ENCODE measurements at places on chromosomes 12 and 14. TPM values are rescaled to one million over a fixed set of nuclear protein-coding genes. Genes with fewer than 3 reads are reported as not detected.

DNA sequence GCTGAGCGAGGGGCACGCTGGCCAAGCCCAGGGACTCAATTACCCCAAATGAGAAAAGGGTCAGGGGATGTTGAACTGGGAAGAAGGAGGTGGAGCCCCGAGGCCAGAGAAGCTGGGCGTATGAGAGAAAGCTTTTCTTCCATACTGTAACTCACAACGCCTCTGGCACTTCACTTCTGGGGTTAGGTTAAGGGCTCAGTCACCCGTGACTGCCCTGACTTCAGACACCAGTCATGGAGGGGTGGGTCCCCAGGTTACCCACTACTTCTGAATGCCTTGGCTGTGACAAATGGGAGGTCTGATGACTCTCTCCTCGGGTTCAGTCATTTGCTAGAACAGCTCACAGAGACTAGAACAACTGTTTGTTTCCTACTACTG lies 5.5 kb upstream of the GPR132 start:
- DNase-seq: no peak
- peaks cover 11% of the 10 kb centered on the region for H3K4me1 ChIP-seq
- no peak overlapping the region for H3K4me3 ChIP-seq
- H3K27me3 ChIP-seq: no peaks in the 10 kb centered on the region
- H3K36me3 ChIP-seq: no peaks in the 10 kb centered on the region

DNA sequence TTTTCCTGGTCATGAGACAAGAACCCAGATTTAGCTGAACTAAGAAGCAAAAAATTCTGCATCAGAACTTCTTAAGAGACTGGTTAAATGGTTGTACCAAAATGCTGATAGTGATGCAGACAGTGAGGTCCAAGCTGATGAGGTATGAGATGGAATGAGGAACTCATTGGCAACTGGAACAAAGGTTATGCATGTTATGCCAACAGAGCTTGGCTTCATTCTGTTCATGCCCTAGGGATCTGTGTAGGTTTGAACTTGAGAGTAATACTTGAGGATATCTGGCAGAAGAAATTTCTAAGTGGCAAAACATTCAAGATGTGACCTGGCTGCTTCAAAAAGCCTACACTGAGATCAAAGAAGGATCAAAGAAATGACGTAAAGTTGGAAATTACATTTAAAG lies 398.0 kb downstream of the FSCB start:
- H3K4me3 ChIP-seq: no peak overlapping the region
- H3K4me1 ChIP-seq: no peaks in the 10 kb centered on the region
- H3K27me3 ChIP-seq: no peaks in the 10 kb centered on the region
- DNase-seq: no peak
- H3K36me3 ChIP-seq: no peaks in the 10 kb centered on the region
- H3K27ac ChIP-seq: no peak overlapping the region

Gene HSPA2
- 16.5 TPM for total RNA-seq

DNA sequence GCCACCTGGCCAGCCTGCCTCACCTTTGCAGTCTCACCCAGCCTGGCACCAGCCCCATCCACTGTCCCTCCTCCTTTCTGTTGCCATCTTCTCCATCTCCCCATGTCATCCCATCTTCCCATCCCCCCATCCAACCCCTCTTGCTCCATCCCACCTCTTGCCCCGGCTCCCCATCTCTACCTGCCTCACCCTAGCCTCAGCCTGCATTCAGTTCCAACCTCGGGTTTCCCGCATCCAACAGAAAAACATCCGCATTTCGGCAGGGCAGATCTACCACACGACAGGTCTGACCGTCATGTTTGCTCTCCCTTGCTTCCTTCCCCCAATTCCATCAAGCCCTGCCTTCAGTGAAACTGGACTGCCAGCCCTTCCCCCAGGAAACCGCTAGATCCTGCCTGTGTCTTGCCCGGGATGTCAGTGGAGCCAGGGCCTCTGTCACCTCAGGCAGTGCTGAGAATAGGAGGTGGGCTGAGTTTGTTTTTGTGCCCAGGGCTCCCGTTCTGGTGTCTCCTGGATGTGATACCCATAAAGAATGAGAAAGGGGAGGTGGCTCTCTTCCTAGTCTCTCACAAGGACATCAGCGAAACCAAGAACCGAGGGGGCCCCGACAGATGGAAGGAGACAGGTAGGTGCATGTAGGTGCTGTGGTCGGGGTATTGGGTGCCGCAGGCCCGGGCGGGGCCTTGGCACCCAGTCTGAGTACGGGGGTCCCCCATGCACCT lies 2.5 kb downstream of the KCNH3 start:
- H3K27me3 ChIP-seq: peaks cover 11% of the 10 kb centered on the region
- H3K4me1 ChIP-seq: peaks cover 23% of the 10 kb centered on the region
- DNase-seq: no peak

Gene RHOJ
- total RNA-seq: not detected

Gene DBX2
- total RNA-seq: not detected

Gene LRP1
- 21.8 TPM for total RNA-seq

DNA sequence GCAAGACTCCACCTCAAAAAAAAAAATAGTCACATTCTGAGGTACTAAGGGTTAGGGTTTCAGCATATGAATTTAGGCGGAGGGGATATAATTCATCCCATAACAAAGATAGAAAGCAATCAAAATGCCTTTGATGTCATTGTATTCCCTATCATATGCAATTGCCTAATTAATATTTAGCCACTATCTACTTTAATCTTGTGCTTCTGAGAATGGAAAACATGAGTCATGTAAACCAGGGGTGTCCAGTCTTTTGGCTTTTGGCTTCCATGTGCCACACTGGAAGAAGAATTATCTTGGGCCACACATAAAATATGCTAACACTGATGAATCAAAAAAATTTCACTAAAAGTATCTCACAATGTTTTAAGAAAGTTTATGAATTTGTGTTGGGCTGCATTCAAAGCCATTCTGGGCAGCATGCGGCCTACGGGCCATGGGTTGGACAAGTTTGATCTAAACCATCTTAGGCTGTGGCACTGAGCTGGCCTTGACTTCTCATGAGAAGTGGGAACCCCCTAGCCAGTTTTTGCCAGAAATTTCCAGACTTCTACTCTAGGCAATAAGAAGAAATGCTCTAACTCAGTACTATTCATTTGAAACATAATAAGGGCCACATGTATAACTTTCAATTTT lies 219.8 kb downstream of the PTPRO start:
- DNase-seq: no peak
- no peak overlapping the region for H3K27ac ChIP-seq
- H3K27me3 ChIP-seq: no peaks in the 10 kb centered on the region

Gene DHRS2
- total RNA-seq: 40.9 TPM

DNA sequence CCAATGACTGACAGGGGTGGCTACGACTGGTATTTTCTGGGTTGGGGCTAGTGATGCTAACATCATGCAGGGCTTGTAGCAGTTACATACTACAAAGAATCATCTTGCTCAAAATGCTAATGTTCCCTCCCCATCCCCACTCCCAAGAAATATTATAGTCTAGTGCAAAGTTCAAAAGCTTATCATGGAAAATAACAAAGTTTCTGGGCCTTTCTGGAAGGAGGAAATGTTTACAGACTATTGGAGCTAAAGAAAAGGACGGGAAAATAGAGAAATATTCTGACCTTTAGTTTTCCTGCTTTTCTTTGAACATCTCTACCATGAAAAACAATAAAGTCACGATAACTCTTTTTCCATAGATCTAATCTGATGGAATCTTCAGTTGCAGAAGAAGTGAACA lies 23.2 kb downstream of the GSG1 start:
- peaks cover 6% of the 10 kb centered on the region for H3K4me1 ChIP-seq
- DNase-seq: no peak
- no peaks in the 10 kb centered on the region for H3K27me3 ChIP-seq
- H3K36me3 ChIP-seq: no peaks in the 10 kb centered on the region

DNA sequence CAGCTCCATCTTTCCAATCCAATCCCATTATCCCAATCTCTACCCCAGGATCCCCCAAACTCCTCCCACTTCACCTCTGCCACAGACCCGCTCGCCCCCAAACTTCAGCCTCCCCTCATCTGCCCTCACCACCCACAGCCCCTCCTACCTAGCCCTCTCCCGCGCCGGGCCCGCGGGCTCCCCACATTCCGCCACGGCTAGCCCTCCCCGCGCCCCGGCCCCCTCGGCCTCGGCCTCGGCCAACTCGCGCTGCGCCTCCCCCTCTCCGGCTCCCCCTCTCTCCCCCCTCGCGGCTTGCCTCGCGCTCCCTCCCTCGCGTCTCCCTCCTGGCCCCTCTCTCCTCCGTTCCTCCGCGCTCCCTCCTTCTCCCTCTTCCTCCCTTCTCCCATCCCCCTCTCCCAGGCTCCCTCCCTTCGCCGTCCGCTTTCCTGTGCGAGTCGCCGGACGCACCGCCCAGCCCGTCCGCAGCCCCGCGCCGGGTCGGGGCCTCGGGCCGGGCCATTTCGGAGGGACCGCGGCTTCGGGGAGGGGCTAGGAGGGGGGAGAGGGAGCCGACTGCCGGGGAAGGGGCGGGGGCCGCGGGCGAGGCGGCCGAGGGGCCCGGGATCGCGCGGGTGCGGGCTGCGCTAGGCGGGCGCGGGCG lies at the start of gene ATN1:
Gene ATN1 (plus strand): TSS at position 581 of the 643 bp plus-strand sequence. CDS start 6,043 bp downstream, outside the sequence.
- peak within 1 kb of the TSS; percentile 93 for H3K4me3 ChIP-seq
- no peak within 1 kb of the TSS for H3K27ac ChIP-seq
- peaks cover 43% of the 10 kb centered on the region for H3K4me1 ChIP-seq
- DNase-seq: peak; percentile 53
- H3K36me3 ChIP-seq: no peaks in the 10 kb centered on the region

- no peak overlapping the region for H3K4me3 ChIP-seq
- no peak overlapping the region for H3K27ac ChIP-seq
- H3K4me1 ChIP-seq: peaks cover 19% of the 10 kb centered on the region
- H3K27me3 ChIP-seq: peaks cover 12% of the 10 kb centered on the region
Measured at GRCh38 chr12:94208622-94208966, 60.2 kb downstream of the PLXNC1 start.

DNA sequence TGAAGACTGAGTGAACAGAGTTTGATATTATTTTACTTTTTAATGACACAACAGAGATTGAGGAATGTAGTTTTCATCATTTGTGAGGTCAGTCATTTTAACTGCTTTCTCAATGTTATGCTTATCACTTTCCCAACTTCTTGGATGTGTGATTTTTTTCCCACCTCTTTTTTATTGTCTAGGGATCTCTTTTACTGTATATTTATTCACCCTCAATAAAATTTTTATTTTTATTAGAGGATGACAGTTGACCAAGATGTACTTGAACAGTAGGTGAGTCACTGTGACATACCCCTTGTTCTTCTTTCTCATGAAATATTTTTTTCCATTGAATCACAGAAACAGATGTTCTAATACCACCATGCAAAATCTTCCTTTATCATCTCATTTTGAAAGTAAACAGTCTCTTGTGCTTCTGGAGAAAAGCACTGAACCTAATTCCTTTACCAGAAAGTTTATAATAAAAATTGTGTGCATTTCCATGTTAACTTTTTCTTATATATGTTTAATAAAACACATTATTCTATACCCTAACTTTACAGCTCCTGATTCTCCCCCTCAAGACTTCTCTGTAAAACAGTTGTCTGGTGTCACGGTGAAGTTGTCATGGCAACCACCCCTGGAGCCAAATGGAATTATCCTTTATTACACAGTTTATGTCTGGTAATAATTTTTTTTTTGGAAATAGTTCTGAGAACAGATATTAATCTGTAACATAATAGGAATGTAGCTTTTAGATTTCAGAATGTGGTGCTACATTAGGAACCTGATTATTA lies 65.9 kb downstream of the PTPRQ start:
- H3K27ac ChIP-seq: peak overlapping the region; percentile 80
- no peaks in the 10 kb centered on the region for H3K36me3 ChIP-seq
- H3K27me3 ChIP-seq: no peaks in the 10 kb centered on the region
- peaks cover 17% of the 10 kb centered on the region for H3K4me1 ChIP-seq

DNA sequence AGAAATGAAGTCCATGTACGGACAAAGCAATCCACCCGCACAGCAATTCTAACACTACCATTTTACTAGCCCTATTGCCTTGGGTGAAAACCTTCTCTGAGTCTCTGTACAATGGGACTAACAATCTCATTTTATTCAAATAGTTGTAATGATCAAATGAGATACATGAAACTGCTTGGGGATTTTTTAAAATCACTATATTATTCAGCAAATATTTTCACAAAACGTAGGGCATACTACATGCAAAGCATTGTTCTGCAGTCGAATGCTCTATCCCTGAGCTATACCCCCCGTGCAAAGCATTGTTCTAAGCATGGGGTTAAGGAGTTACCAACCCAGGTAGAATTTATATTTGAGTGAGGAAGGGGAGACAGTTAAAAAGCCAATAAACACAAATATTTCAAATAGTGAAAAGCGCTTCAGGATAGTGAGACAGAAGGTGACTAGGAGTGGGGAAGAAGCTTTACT lies 554 bp upstream of the ATF7 start:
- no peaks in the 10 kb centered on the region for H3K27me3 ChIP-seq
- no peak for DNase-seq
- H3K36me3 ChIP-seq: no peaks in the 10 kb centered on the region
- peaks cover 21% of the 10 kb centered on the region for H3K4me1 ChIP-seq

- DNase-seq: no peak
- H3K36me3 ChIP-seq: peaks cover 52% of the 10 kb centered on the region
- no peaks in the 10 kb centered on the region for H3K27me3 ChIP-seq
- H3K4me1 ChIP-seq: no peaks in the 10 kb centered on the region
- no peak overlapping the region for H3K4me3 ChIP-seq
- no peak overlapping the region for H3K27ac ChIP-seq
Measured at GRCh38 chr12:115973066-115973465, 304.4 kb downstream of the MED13L start.

- no peak overlapping the region for H3K4me3 ChIP-seq
- no peaks in the 10 kb centered on the region for H3K36me3 ChIP-seq
- H3K27ac ChIP-seq: no peak overlapping the region
Measured at GRCh38 chr12:6959058-6959804, 8.1 kb downstream of the PTPN6 start.

DNA sequence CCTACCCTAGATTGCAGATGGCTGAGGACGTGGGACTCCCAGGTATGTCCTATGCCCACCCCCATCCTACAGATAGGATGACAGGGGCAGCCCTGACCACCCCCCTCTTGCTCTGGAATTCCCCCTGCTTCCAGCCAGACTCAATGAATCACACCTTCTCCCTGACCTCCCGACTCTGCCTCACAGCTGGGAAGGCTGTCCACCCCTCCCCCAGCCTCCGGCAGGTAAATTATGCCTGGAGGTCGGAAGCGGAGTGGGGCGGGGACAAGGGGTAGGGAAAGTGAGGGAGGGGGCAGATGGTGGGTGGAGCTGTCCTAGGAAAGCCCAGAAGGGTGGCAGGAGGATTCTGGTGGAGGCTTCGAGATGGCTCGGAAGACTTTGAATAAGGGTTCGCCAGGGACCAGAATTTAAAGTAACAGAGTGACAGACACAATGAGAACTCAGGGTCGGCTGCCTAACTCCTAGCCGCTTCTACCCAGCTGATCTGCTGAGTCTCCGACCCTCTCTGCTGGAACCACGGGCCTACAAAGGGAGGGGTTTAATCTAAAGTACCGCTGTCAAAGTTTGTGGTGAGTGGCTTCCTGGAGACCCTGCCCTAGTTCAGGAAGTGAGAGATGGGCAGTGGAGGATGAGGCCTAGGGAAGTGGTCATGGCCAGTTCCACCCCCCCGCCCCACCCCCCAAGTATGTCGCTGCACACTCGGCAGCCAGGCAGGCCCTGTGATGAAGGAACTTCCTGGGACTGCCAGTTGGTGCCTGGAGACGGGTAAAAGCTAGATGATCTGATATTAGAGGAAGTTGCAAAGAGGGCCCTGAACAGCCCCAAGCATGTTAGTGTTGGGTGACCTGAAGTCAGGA lies 4.2 kb downstream of the PLEKHG3 start:
- peaks cover 2% of the 10 kb centered on the region for H3K36me3 ChIP-seq
- no peaks in the 10 kb centered on the region for H3K27me3 ChIP-seq
- DNase-seq: peak; percentile 80
- H3K4me3 ChIP-seq: peak overlapping the region; percentile 24
- H3K27ac ChIP-seq: peak overlapping the region; percentile 74

Gene TRPV4
- 1.6 TPM for total RNA-seq
